ENCODE measurements at places on chromosomes 1 and 21.
A peak's percentile ranks its signal among the peaks of the same experiment; 100 is the strongest.

- DNase-seq = no peak
These were observed 49.9 kb upstream of the HAO2 start for GRCh38 chr1:119318466-119319309.

DNA sequence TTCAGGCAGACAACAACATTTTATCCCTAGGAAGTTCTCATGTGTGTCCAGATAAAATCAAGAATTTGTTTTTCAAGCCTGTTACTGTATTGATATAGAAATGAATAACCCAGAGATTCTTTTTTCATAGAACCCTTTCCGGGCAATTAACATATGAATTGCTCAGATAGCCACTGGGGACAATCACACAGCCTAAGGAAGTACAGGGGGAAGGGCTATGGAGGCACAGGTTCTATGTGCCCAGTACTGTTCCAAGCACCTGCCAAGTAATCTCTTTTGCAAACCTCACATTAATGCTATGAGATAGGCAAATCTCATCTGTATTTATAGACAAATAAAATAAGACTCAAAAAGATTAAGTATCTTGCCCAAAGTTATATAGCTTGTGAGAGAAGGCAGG is 84.9 kb downstream of the NTNG1 start:
- DNase-seq = no peak

DNA sequence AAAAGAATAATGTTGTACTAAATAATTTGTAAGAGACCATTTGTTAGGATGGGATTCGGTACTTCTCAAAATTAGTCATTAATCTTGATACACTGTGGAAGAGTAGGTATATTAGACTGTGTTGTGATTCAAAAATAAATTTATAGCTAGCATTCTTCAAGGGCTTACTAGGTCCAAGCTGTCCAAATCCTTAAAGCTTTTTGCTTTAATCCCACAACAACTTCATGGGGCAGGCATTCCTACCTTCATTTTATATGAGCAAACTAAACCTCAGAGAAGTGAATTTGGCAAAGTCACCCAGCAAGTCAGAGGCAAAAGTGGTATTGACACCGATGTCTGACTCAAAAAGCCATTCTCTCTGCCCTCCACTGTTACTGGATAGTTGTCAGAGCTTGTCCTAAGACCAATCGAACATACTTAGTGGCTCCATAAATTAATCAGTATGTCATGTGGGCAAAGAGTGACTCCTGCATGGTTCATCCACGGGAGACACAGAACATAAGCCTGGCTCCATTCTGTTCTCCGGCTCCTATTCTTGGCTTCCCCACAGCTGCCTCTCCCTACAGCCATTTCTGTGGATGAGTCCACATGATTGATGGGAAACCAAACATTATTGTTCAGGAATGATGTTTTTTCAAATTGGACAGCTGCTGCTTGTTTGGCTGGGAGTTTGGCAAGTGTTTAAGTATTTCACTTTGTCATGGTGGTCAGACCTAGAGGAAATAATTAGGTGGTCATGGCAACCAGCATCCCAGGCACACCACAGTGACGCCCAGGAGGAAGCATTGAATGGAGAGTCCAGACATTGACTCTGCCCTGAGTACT is 133.4 kb upstream of the FGGY start:
- DNase-seq = no peak

GRCh38 chr1:182087719-182088350 is 26.3 kb upstream of the ZNF648 start:
- DNase-seq = peak; percentile 6

GRCh38 chr21:45516071-45516670 is 26.1 kb downstream of the SLC19A1 start:
- DNase-seq = no peak

DNA sequence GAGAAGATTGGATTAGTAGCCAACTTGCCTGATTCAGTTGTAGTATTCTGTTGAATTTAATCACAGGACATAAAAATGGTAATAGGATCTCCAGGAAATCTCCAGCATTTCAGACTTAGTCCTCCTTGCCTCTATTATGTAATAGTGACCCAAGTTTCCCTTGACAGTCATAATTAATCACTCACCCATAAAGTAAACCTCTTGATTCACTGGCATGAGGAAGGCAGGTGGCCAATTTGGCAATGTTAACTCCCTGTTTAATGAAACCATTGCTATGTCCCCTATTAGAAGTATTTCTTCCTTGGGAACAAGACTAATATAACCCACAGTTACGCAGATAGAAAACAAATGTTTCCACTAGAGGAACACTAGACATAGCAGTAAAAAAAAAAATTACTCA is 604.8 kb upstream of the CXADR start:
- DNase-seq = no peak

- DNase-seq = no peak
These were observed 247.4 kb downstream of the CRB1 start for GRCh38 chr1:197515421-197515820.

- DNase-seq = no peak
These were observed 11.9 kb upstream of the LRRC71 start for GRCh38 chr1:156908541-156908940.

DNA sequence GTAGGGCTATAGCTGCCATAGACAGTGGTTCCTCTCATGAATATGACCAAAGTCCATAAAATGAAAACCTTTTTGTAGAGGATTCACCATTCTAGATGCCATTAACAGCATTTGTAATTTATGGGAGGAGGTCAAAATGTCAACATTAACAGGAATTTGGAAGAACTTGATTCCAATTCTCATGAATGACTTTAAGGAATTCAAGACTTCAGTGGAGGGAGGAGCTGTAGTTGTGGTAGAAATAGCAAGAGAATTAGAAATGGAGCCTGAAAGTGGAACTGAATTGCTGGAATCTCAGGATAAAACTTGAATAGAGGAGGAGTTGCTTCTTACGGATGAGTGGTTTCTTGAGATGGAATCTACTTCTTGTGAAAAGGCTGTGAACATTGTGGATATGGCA is 65.4 kb upstream of the ESRRG start:
- DNase-seq = no peak

GRCh38 chr1:93433407-93433961 is 14.4 kb upstream of the FNBP1L start:
- DNase-seq = no peak
